Activated T-cell treated with anti-CD3 and anti-CD28 coated beads for 24 hours (primary cell): ENCODE measurements at places on chromosomes 2 and 18.

DNA sequence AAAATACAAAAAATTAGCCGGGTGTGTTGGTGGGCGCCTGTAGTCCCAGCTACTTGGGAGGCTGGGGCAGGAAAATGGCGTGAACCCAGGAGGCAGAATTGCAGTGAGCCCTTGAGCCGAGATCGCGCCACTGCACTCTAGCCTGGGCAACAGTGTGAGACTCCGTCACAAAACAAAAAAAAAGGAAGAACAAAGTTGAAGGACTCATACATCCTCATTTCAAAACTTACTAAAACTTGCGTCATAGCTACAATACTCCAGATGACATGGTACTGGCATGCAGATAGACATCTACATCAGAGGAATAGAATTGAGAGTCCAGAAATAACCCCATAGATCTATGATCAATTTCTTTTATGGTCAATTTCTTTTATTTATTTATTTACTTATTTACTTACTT is 13.6 kb upstream of the CYP27C1 start:
- no peak for DNase-seq

DNA sequence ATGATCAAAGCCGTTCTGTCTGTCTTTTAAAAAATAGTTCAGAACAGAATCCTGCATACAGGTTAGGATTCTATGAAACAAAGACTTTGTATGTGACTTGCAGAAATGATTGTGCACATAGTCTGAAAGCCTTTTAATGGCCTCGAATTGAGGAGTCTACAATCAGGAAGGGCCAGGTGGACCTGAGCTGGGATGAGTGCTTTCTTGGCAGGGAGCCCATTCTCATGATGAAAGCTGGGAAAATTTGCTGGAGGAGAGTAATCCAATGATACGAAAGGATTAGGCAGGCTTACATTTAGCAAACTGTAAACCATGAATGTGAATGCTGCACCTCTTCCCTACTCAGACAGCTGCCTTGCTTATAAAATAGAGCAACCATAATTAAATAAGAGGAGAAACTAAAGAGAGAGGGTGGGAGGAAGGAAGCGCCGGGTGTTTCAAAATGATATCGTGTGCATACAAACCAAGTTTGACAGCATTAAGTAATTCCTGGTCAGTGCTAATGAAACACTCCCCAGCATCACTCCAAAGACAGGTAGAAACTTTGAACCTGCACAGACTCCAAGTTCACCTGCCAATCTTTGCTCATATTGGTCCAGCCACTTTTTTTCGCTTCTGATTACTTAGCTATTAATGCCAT is 23.7 kb upstream of the CXCR4 start:
- no peak for DNase-seq

- no peak for DNase-seq
These were observed 281.1 kb upstream of the POU3F3 start for GRCh38 chr2:104572834-104573233.

GRCh38 chr2:28568533-28568932 is 72.7 kb downstream of the PLB1 start:
- no peak for DNase-seq

DNA sequence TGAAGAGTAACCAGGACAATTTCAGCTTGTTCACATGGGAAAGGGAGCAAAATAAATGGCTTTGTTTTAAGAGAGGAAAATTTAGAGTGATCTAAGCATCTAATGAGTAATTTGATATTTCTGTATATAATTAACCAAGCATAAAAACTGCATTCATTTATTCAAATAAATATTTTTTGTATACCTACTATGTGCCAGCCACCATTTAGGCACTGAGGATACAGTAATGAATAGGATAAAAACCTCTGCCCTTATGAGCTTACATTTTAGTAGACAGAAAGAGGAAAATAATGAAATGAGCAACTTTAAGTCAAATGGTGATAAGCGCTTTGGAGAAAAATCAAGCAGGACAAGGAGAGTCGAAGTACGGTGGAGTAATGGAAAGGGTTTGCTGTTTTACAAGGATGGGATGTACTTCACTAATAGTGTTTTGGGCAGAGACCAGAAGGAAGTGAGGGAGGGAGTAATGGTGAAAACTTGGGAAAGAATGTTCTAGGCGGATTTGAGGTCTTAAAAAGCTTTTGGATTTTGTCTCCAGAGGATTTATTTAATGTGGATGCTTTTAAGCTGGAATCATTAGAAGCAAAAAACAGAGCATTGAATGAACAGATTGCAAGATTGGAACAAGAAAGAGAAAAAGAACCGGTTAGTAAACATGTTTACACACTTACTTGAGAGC is 17.4 kb downstream of the NDC80 start:
- no peak for DNase-seq

- no peak for DNase-seq
These were observed 31.1 kb downstream of the YPEL5 start for GRCh38 chr2:30177956-30178355.

- no peak for DNase-seq
These were observed 28.2 kb upstream of the GATA6 start for GRCh38 chr18:22141211-22141610.

GRCh38 chr2:238879043-238879442 is 31.2 kb downstream of the TWIST2 start:
- no peak for DNase-seq

DNA sequence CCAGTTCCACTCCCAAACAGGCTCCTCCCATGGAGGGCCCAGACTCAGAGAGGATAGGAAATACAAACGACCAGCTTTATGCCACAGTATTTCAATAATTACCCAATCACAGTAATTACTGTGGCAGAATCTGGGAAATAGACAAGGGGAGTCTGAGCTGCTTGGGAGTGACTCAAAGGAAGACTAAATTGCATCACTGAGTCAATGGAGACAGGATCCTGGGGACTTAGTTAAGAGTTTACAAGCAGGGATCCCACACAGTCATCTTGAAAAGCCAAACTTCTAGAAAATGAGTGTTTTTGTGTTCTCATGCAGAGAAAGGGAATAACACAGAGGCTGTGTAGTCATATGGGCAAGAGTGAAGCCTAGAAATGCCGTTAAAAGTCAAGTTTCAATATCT is 1142.1 kb downstream of the CNTNAP5 start:
- no peak for DNase-seq

DNA sequence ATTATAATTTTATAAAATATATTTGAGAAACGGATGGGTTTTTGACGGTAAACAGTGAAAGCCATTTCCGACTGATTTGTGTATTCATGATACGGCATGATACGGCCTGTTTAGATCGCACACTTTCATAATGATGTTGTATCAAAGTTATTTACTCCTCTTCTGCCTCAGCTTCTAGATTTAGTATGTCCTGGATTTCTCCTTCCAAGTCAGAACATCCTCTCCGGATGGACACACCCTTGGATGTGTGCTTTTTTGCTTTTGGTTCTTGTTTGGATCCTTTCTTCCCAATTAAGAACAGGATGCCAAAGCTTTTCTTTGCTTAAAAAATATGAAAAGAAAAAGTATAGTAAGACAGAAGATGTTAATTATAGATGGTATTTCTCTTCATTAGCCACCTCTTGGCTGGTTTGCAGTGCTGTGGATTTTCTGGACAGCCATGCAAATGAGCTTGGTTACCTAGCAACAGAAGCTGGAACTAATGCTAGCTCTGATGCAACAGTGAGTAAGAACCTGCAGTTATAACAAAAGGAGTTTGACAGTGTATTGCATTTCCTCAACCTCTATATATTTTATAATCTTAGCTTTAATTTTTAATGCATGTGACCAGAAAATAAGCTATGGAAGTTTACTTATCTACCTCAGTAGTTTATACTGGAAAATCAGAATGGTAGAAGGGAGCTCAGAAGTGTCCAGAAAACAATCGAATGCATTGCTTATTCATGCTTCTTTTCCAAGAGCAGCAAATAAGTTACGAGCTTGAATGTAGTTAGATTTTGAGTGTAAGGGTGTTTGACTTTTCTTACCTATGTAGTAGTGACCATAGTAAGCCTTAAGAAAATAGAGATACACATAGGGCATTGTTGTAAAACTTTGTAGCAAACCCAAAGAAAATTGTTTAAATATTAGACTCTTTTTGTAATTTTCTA is 27.9 kb downstream of the RMND5A start:
- DNase-seq, result no peak

DNA sequence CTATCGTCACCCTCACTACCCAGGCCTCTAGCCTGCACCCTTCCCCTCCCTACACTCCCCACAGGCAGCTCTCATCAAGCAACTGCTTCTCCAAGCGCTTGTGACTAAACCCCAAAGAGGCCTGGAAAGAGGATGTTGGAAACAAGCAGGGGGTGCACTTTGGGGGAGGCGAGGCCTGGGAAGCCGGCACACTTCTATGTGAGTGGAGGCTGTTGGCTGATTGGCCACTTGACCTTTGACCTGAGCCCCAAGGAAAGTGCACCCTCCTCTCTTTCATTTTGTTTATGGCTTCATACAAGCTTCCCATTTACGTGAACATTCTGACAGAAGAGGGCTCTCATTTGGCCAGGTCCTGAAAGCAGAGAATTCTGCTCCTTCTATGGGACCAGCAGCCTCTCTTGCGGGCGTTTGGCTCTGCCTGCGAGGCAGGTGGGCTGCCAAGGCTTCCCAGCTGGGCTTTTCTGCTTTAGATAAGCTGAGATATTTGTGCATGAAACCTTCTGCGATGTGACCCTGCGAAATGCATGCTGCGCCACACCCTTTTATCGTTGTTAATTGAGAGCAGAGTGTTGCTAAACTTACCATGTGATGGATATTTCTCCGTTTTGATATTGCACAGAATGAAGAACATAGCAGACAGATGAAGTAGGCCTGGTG is 134.8 kb upstream of the NCK2 start:
- DNase-seq, result no peak

DNA sequence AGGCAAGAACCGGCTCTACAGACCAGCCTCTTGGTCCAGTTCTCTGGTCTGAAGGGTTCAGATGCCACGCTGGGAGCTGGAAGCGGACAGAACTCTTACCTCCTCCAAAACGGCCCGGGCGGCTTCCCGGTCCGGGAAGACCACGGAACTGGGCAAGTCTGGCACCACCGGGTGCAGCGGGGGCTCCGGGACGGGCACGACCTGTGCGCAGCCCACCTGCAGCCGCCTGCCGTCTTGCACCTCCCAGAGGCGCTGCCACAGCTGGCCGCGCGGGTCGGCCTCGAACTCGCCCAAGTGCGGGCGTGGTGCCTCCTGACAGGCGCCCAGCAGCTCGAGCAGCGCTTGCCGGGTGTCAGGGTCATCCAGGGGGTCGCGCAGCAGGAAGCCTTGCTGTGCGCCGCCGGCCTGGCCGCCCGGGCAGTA is 773 bp downstream of the CMPK2 start:
- DNase-seq, result no peak

DNA sequence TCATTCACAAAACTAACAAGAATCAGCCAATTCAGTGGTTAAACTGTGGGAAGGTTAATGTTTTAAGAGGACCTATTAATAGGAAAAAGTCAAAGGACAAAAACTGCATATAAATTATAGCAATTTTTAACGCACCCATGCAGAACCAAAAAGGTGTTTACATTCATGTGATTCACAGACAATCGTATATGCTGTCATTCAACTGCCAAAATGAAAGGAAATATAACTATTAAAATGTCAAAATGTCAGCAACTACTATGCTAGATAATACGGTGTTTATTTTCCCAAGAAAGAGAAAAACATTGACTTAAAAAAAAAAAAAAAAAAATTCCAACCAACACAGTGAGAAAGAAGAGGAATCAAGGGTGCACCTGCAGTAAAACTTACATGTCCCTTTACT is 48.5 kb downstream of the DYM start:
- no peak for DNase-seq
